ENCODE measurements at places on chromosomes 11 and 22. TPM values are rescaled to one million over a fixed set of nuclear protein-coding genes. Genes with fewer than 3 reads are reported as not detected.

TMEM132A gene
- total RNA-seq, result 120 TPM

SHANK3 gene
- total RNA-seq, result 16.0 TPM

ARAP1 gene
- total RNA-seq, result 57.4 TPM

KCNJ1 gene
- 0.15 TPM for total RNA-seq

PGA3 gene
- not detected for total RNA-seq

YPEL1 gene
- total RNA-seq, result 3.1 TPM

- H3K4me1 ChIP-seq, result peaks cover 13% of the 10 kb centered on the region
- H3K4me3 ChIP-seq, result no peak overlapping the region
- no peak overlapping the region for H3K27ac ChIP-seq
- no peaks in the 10 kb centered on the region for H3K27me3 ChIP-seq
- no peak for DNase-seq
Measured at GRCh38 chr11:35629511-35629910, 11.3 kb downstream of the FJX1 start.

DNA sequence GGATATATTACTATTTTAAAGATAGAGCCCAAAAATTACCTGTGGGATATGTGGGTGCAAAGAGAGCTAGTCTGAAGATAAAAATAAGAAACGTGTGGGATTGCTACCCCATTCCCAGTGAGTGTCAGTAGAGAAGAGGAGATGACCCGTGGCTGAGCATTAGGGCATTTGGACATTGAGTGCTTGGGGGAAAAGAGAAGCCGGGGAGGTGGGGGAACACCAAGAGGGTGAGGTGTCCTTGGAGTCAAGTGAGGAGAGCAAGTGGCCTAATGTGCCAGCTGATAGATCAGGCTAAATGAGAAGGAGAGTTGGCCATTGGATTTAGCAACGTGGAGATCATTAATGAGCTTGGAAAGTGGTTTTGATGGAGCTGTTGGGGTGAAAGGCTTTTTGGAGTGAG, 1.2 kb downstream of the POLR2F start:
- no peaks in the 10 kb centered on the region for H3K27me3 ChIP-seq
- DNase-seq, result no peak
- peaks cover 24% of the 10 kb centered on the region for H3K36me3 ChIP-seq
- no peak overlapping the region for H3K27ac ChIP-seq
- peak overlapping the region; percentile 99 for H3K4me3 ChIP-seq

- H3K4me1 ChIP-seq, result no peaks in the 10 kb centered on the region
- peaks cover 75% of the 10 kb centered on the region for H3K27me3 ChIP-seq
- no peaks in the 10 kb centered on the region for H3K36me3 ChIP-seq
- DNase-seq, result no peak
- H3K27ac ChIP-seq, result no peak overlapping the region
- H3K4me3 ChIP-seq, result no peak overlapping the region
Measured at GRCh38 chr11:112478806-112479205, 218.1 kb upstream of the PLET1 start.

DNA sequence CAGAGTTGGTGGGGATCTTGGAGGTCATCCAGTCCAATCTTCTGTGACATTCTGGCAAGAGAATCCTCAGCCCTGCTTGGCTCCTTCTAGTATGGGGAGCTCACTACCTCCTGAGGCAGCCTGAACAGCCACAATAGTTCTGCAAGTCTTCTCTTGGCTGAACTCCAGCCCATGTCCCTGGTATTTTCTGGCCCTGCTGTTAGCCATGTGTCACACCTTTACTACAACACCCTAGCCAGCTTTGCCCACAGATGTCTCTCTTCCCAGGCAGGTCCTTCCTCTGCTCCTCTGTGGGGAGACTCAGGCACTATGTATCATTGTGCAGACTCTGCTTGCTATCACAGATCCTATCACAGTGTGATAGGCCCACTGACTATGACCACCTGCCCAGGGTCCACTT, 297.7 kb downstream of the CTTN start:
- no peak for DNase-seq
- no peaks in the 10 kb centered on the region for H3K4me1 ChIP-seq
- H3K36me3 ChIP-seq, result no peaks in the 10 kb centered on the region
- no peaks in the 10 kb centered on the region for H3K27me3 ChIP-seq
- H3K4me3 ChIP-seq, result no peak overlapping the region
- H3K27ac ChIP-seq, result no peak overlapping the region

- H3K27me3 ChIP-seq, result no peaks in the 10 kb centered on the region
- H3K27ac ChIP-seq, result no peak overlapping the region
- peaks cover 48% of the 10 kb centered on the region for H3K4me1 ChIP-seq
- no peaks in the 10 kb centered on the region for H3K36me3 ChIP-seq
Measured at GRCh38 chr11:68843052-68843561, 1.4 kb upstream of the CPT1A start.

DNA sequence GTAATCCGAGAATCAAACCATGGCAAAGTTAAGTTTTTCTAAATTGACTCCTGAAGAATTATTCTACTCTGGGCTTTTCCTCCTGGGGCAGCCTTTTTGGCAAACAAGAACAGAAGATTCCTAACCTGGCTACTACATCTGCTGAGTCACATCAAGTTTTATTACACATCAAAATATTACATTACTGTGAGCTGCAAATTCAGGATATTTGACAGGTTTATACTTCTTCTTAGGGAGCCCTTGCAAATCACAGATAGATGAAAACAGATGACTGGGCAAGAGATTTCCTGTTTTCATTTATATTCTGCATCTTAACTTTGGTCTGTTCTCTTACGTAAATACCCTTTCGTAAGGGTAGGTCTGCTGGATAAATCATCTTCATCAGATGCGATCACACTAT, 23.6 kb downstream of the XRRA1 start:
- no peaks in the 10 kb centered on the region for H3K4me1 ChIP-seq
- no peaks in the 10 kb centered on the region for H3K27me3 ChIP-seq
- H3K4me3 ChIP-seq, result no peak overlapping the region
- H3K27ac ChIP-seq, result no peak overlapping the region
- DNase-seq, result no peak

GRCh38 chr11:115241899-115242298, 262.3 kb downstream of the CADM1 start:
- no peaks in the 10 kb centered on the region for H3K27me3 ChIP-seq
- H3K36me3 ChIP-seq, result no peaks in the 10 kb centered on the region
- no peak overlapping the region for H3K27ac ChIP-seq
- H3K4me1 ChIP-seq, result no peaks in the 10 kb centered on the region
- DNase-seq, result no peak

DNA sequence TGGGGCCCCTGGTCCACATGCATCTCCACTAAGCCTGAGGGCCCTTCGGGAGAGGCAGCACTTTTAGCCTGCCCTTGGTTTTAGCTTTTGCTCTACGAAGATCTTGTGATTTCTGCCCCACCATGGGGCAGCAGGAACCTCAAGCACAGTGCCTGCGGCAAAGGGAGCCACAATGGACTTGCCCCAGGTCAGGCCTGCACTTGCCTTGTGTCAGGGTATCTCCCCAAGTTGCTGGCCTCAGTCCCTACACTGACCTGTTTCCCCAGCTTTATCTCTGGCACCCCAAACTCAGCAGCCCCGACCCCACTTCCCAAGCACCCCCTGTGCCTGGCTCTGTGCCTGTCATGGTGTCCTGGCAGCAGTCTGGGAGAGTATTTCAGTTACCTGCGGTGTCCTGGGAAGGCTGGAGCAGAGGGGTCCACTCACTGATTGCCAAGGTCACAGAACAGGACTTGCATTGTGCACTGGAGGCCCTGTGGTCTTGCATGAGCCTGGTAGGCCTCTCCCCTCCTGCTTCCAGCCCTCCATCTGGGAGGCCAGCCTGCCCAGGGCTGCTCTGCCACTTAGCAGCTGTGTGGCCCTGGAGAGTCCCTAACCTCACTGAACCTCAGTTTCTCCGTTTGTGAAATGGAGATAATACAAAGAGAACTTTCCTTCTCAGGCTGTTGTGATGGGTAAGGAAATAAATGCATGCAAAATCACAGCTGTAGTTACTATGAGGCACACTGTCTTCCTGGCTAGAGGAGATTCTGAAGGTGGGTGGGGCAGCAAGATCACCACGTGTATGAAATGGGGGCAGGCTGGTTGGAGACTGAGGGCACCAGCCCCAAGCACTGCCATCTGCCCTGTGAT, 3.6 kb upstream of the AIFM3 start:
- no peak for DNase-seq
- no peaks in the 10 kb centered on the region for H3K27me3 ChIP-seq
- peaks cover 2% of the 10 kb centered on the region for H3K4me1 ChIP-seq

GRCh38 chr11:131773626-131774025, 403.2 kb downstream of the NTM start:
- no peak for DNase-seq
- H3K4me3 ChIP-seq, result no peak overlapping the region
- no peaks in the 10 kb centered on the region for H3K36me3 ChIP-seq
- no peaks in the 10 kb centered on the region for H3K4me1 ChIP-seq
- H3K27ac ChIP-seq, result no peak overlapping the region

DNA sequence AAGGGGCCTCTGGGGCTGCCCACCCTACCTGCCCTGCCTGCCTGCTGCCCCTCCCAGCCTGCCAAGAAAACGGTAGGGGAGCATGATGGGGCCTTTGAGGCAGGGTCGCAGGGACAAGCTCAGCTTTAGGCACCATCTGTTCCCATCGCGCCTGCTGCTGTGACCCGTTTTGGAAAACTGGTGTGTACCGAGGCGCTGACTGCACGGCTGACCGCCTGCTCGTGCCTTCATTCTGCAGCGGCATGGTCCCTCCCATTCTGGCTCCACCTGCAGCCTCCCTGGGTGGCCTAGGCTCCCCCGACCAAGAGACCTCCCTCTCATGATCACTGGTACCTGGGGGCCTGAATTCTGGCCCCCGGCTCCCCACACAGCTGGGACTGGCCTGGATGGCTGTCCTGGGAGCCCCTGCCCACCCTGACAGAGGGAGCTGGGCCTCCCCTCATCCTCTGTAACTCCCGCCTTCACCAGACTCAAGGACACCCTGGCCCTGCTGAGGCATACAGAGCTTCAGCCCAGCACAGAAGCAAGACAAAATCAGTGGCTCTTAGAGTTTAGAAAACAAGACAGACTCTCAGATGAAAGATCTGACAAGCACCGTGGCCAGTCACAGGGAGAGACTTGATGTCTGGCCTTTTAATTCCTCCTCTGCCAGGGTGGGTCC, 6.5 kb upstream of the MYRF start:
- DNase-seq, result no peak
- no peaks in the 10 kb centered on the region for H3K27me3 ChIP-seq

DNA sequence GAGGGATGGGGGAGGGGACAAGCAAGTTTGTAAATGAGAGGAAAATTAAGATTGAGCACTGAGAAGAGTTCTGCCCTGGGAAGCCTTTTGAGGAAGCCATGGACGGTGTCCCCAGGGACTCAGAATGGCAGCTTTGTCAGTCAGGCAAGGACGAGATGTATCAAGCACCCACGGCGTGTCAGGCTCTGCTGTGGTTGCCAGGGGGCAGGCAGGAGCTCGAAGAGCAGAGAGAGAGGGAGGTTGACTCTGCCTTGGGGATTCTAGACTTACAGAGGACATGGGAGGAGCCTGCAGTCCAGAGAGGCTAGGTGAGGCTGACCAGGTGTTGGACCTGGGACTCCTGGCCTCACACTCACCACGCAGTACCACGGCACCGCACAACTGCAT, 29.1 kb upstream of the SYT7 start:
- no peak overlapping the region for H3K4me3 ChIP-seq
- no peaks in the 10 kb centered on the region for H3K36me3 ChIP-seq
- no peaks in the 10 kb centered on the region for H3K27me3 ChIP-seq
- no peak overlapping the region for H3K27ac ChIP-seq
- DNase-seq, result no peak
- H3K4me1 ChIP-seq, result peaks cover 19% of the 10 kb centered on the region

DNA sequence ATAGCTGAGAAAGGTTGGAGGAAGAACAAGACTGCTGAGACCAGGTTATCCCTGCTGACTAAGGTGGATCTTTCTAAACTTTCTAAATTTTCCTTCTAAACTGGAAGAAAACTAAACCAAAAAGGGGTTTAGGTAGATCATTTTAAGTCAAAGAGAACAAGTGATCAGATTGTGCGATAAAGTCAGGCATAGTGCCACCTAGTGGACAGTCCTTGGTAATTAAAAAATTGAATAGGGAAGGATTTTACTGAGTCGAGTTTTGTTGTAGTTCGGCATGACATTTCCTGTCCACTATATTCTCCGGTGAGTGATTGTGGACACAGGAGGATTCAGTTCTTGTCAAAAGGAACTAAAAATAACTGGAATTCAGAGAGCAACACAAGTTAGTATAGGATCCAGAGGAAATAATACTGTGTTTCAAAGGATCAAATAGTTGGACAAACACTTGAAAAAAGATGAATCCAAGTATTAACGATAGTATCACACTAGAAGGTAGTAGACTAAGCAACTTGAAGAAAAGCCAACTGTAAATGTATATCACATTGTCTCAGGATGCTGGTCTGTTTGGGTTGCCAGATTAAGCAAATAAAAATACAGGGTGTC, 1236.4 kb downstream of the FAM181B start:
- H3K27me3 ChIP-seq, result no peaks in the 10 kb centered on the region
- H3K36me3 ChIP-seq, result no peaks in the 10 kb centered on the region
- no peak overlapping the region for H3K27ac ChIP-seq
- H3K4me3 ChIP-seq, result no peak overlapping the region

GRCh38 chr11:74473382-74474173, 6.2 kb upstream of the KCNE3 start:
- no peak for DNase-seq
- H3K27ac ChIP-seq, result no peak overlapping the region
- no peak overlapping the region for H3K4me3 ChIP-seq
- H3K4me1 ChIP-seq, result no peaks in the 10 kb centered on the region
- no peaks in the 10 kb centered on the region for H3K27me3 ChIP-seq
- no peaks in the 10 kb centered on the region for H3K36me3 ChIP-seq

- H3K4me3 ChIP-seq, result no peak overlapping the region
- no peaks in the 10 kb centered on the region for H3K27me3 ChIP-seq
- no peak for DNase-seq
- H3K27ac ChIP-seq, result no peak overlapping the region
- H3K4me1 ChIP-seq, result peaks cover 9% of the 10 kb centered on the region
Measured at GRCh38 chr11:71452199-71453036, 585 bp upstream of the NADSYN1 start.

DNA sequence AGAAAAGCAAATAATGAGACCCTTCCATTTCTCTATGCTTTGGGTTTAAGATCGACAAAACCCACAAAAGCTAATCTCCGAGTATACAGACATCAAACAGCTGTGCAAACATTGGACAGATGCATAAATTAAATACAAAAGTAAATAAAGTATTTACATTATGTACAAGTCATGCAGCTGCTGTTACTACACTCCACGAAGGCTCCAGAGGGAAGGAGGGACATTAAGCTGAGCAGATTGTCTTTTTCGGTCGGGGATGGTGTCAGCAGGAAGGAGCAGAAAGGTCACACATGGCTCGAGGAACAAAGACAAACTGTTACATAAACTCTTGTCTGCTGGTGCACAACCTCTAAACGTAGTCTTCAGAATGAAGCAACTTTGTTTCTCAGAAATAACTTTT, 88.8 kb upstream of the BARX2 start:
- peaks cover 16% of the 10 kb centered on the region for H3K4me1 ChIP-seq
- no peak overlapping the region for H3K4me3 ChIP-seq
- H3K27ac ChIP-seq, result no peak overlapping the region
- H3K27me3 ChIP-seq, result no peaks in the 10 kb centered on the region
- no peak for DNase-seq
